ENCODE measurements at places on chromosomes 11 and 22.

DNA sequence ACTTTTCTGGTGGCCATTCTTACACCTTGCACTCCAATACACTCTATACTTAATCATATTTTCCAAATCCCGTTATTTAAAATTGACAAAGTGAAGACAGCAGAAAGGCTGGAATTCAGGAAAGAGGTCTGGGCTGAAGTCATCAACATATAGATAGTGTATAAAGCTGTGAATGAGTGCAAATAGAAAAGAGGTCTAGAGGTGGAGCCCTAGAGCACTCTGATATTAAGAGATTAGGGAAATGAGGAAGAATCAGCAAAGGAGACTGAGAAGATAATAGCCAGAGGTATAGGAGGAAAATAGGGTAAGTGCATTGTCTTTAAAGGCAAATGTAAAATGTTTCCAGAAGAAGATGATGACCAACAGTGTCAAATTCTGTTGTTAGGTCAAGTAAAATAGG is 7.9 kb downstream of the CTR9 start:
- no peak for DNase-seq

- DNase-seq = no peak
These were observed 21.8 kb downstream of the MPPED1 start for GRCh38 chr22:43433451-43434274.

- no peak for DNase-seq
These were observed 14.6 kb downstream of the CCDC34 start for GRCh38 chr11:27348340-27348873.

DNA sequence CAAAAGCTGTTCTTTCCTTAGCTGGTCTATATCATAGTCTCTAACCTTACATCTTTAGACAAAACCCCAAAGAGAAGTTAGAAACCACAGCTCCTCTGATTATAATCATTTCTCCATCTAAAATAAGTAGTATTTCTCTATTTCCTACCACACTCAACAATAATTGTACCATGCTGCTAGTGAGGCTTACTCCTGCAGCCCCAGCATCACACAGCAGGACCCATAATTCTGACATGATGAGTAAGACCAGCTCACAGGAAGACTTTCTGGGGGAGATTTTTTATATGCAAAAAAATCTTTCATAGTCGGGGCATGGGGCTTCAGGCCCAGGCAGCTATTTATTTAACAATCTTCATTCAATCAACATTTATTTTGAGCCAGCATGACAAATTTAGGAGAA is 441.6 kb downstream of the DYNC2H1 start:
- no peak for DNase-seq

GRCh38 chr11:35981581-35981980 is 37.7 kb downstream of the LDLRAD3 start:
- DNase-seq = no peak

DNA sequence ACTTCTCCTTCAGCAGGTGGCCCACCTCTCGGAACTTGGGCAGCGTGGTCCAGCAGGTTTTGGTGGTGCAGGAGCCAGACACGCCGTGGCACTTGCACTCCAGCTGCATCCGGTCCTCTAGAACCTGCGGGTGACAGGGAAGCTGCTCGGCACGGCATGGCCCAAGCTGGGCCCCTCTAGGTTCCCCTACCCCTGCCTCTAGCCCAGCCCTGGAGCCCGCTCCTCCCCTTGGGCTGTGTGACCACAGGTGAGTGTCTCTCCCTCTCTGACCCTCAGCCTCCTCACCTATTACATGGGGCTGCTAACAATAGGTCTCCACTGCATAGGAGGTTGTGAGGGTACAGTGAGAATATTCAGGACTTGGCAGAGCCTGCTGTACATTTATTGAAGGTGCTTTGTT is 53.8 kb downstream of the WNT7B start:
- DNase-seq = no peak

DNA sequence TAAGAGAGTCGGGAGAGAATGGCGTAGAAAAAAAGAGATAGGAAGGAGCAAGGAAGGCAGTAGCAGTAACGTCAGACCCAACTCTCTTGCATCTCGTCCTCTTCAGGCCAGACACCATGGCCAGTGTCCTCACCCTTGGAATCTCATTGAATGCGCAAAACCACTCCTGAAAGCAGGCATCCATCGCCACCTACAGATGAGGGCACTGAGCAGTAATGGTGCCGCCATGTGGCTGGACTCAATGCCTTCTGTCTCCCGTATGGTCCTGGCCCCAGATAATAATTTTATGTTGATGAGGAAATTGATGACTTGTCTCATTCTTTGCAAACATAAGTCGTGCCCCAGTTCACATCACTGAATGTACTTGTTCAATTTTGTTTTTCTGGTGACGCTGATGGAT is 17.8 kb upstream of the ALX4 start:
- no peak for DNase-seq

GRCh38 chr11:12822392-12823022 is 148.3 kb downstream of the TEAD1 start:
- DNase-seq = no peak

GRCh38 chr11:1345737-1346513 is 36.5 kb upstream of the TOLLIP start:
- no peak for DNase-seq

GRCh38 chr11:63553759-63554158 is 9.4 kb downstream of the PLAAT2 start:
- no peak for DNase-seq

GRCh38 chr11:124779568-124779967 is 17.5 kb upstream of the ESAM start:
- DNase-seq = no peak

DNA sequence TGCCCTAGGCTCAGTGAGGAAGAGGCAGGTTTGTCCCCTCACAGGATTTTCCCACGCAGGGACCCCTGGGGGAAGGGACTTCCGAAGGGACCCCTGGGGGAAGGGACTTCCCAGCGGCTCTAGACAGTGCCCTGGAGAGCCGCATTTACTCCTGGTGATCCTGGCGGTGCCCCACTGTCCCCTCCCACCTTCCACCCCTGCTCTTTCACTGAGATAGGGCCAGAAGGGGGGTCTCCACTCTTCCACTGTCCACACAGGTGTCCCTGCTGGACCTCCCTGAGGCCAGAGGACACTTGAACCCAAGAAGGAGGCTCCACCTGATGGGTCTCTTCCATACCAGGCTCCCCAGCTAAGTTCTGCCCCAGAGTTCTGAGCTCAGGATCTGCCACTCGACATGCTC is 1333.9 kb downstream of the BRD1 start:
- DNase-seq = no peak

DNA sequence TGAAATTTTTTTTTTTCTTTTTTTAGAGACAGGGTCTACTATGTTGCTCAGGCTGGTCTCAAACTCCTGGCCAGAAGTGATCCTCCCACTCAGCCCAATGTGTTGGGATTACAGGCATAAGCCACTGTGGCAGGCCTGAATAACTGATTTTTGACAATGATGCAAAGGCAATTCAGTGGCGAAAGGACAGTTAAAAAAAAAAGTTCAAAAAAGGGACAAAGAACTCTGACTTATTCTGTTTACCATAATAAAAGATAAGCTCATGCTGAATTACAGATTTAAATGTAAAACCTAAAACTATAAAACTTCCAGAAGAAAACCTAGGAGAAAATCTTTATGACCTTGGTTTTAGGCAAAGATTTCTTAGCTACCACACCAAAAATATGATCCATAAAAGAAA is 48.9 kb downstream of the ATG16L2 start:
- DNase-seq = no peak

DNA sequence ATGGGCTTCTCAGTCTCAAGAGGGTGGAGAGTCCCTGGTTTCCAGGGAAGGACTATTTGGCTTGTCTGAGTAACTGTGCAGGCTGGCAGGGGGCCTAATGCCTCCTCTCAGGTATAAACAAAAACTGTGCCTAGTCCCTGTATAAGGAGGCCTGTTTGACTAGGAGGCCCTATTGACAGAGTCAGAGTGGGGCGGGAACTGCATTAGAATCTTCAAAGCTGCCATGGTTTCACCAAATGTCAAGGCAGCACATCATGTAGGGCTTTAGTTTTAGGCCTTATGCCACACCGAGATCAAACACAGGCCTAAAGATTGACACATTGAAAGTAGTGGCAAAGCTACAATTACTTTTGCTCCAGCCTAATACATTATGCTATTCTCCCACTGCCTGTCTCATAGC is 611.5 kb upstream of the B3GAT1 start:
- no peak for DNase-seq

DNA sequence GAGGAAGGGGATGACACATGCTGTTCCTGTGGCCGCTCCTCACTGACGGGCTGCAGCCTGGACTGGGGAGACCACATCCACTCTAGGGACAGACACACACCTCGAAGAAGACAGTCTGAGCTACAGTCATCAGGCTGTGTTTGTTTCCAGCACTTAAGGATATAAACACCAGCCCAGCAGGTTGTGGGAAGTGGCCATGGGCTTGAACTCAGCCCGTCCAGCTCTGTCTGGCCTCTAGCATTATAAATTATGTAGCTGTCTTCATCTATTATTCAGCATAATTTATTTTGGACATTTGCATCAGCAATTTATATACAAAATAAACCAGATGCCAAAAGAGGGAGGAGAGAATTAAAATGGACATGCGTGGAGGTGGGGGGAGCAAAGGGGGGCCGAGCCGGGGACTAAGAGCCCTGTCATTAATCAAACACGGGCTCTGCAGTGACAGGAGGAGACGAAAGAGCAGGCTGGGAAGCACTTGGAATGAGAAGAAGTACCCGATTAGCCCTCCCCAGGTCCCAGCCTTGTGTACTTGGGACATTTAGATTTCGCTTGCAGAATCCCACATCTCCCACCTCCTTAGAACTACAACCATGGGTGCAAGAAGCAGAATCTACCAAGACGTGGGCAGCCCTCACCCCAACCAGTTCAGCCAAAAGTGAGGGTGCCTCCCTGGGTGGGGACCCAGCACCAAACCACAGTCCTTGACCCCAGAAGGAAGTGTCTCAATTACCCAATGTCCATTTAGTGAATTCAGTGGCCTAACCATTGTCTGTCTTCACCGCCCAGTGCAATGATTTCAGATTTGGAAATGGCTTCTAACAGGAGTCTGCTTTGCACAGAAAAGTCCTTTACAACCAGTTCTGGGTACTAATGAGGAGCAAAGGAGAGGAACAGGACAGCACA is 309.6 kb downstream of the OPCML start:
- no peak for DNase-seq

GRCh38 chr11:120882175-120882574 is 141.7 kb upstream of the TBCEL start:
- no peak for DNase-seq

DNA sequence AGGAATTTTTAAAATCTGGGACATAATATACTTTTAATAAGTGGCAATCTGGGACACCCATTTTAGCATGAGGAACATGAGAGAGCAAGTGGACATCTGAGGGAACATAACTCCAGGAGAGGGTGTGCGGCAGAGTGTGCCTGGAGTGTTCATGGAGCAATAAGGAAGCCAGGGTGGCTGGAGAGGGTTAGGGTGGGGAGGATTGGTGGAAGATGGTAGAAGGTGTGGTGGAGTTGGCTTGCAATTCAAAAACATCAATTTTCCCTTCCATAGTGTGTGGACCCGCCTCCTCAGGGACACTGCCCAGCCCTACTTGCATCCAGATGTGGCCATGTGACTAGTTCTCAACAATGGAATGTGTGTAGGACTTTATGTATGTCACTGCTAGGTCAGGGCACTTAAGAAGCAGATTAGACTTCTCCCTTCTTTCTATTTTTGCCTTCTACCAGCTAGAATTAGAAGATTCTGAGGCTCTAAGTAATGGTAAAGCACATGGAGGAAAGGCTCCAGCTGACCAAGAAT is 4.4 kb upstream of the DENND5A start:
- DNase-seq = no peak

Data from esophagus squamous epithelium (tissue), 5 donors.